Skeletal muscle cell (primary cell): ENCODE measurements at places on chromosomes 1 and 21.

- DNase-seq: no peak
Measured at GRCh38 chr1:82845866-82846265, 1045.1 kb downstream of the ADGRL2 start.

DNA sequence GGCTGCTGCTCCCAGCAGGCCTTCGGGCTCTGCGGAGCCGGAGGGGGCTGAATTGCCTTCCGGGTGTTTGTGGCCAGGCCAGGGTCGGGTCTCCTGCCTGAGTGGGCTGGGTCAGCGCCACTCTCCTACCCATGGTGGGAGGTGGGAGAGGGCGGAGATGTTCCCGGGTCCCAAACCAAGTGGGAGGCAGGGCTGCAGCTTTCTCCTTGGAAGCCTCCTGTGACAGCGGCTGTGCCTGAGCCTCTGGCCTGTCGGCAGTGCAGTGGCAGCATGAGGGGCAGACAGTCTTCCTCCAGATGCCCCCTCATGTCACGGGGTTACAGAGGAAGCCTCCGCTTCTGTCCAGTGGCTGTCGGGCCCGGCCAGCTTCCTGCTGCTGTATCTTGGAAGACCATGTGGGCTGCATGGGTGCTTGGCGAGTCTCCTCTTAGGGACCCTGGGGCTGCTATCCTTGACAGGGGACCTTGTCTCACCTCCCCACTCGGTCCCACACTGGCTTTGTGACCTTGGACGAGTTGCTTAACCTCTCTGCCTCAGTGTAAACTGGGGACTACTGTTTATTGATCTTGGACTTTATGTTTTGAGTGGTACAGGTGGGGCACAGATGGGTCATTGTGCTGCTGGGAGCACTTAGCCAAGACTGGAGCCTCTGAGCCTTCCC lies 4.3 kb downstream of the SKI start:
- no peak for DNase-seq

- no peak for DNase-seq
Measured at GRCh38 chr1:151713874-151714273, 2.7 kb downstream of the CELF3 start.

- no peak for DNase-seq
Measured at GRCh38 chr1:8816831-8817411, 519 bp downstream of the RERE start.

- DNase-seq: no peak
Measured at GRCh38 chr1:195717651-195718050, 890.6 kb downstream of the KCNT2 start.

DNA sequence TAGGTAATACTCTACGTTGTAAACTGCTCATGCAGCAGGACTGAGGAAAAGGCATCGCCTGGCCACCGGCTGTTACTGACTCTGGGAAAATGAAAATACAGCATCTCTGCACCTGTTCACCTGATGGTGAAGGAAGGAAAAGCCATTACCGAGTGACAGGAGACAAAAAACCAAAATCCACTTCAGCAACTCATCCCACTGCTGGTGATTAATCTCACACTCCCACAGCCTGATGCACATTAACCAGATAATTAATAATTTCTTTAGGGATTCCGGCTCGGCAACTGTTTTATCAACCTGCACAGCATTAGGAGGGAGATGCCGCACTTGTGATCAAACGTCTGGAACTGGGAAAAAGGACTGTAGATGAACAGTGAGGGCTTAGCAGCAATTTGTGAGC lies 183.9 kb upstream of the ESRRG start:
- no peak for DNase-seq

GRCh38 chr1:91863498-91863897 lies 22.5 kb downstream of the TGFBR3 start:
- DNase-seq: no peak

DNA sequence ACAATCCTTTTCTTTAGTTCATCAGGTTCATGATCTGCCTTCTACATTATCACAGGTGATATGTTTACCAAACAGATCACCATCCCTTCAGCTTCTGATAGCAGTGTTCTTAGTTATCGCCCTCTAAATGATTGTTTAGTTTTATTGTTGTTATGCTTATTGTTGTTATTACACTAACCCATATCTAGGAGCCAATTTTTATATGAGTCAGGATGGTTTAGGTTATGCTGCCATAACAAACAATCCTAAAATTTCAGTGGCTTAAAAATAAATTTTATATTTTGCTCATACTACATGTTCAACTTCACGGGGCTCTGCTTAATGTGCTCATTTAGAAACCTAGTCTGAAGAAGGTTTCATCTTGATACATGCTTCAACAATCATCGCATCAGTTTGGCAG lies 4.4 kb upstream of the JUN start:
- DNase-seq: no peak
